ENCODE measurements at places on chromosomes 6 and 20.

DNA sequence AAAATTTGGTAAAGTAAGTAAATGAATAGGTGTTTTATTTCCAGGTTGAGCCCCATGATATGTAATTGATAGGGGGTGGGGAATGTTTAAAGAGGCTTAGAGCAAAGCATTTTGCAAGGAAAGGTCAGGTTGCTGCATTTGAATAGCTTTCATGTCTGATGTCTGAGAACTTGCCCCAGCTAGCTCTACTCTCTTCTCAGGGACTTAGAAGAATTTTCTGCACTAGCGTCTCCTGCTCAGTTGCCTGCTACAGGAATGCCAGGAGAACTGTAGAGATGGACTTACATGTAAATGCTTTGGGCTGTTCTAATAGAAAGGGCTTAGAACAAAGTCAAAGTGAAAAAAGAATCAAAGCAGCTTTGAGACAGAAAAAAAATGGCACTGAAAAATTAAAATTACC is 35.5 kb downstream of the TRMT6 start:
- no peak for DNase-seq

- DNase-seq = no peak
Measured at GRCh38 chr6:165718491-165718891, 55.5 kb upstream of the PDE10A start.

DNA sequence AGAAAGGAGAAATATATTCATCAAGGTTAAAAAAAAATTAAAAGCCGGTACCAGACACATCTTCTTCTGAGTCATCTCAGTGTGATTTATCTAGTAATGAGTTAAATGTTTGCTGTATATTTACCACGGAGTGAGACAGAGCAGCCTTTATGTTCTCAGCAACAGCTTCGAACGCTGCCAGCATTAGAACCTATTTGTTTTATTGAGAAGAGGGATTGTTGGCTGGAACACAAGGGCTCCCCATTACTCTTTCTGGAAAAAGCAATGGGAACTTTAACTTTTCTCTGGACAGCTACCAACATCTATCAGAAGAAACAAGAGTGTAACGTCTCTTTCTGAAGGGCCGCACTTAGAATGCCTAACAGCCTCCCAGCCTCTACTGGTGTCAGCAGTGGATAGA is 105.3 kb upstream of the TAB2 start:
- no peak for DNase-seq

DNA sequence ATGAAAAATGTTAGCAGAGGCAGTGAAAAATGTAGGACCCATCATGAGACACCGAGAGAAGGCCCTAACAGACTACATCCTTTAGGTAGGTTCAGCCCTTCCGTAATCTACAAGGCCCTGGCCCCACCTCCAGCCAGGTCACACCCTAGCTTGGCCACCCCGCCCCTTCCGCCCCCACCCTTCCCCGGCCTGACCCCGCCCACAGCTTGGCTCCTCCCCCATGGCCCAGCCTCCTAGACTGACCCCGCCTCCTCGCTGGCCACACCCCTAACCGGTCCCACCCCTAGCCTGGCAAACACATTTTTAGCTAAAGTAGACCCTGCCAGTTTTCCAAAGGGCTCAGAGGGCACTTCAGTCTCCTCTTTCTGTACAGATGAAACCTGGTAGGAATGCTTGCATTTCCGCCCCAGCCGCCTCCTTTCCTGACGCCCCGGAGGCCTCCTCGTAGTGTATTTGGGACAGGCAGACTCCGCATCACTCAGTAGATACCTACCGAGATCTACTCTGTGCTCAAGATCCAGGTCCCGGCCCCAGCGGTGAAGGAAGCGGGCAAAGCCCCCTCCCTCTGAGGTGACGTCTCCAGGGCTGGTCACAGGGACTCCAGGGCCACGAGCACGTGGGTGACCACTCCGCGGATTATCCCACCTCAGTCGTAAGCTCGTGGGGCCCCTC is 443.5 kb downstream of the PREX1 start:
- DNase-seq = no peak

- no peak for DNase-seq
Measured at GRCh38 chr20:19231359-19232035, 19.1 kb downstream of the SLC24A3 start.

- DNase-seq = no peak
Measured at GRCh38 chr6:148857798-148858390, 111.1 kb downstream of the UST start.

GRCh38 chr20:18430172-18430826 is 36.5 kb downstream of the DZANK1 start:
- no peak for DNase-seq

DNA sequence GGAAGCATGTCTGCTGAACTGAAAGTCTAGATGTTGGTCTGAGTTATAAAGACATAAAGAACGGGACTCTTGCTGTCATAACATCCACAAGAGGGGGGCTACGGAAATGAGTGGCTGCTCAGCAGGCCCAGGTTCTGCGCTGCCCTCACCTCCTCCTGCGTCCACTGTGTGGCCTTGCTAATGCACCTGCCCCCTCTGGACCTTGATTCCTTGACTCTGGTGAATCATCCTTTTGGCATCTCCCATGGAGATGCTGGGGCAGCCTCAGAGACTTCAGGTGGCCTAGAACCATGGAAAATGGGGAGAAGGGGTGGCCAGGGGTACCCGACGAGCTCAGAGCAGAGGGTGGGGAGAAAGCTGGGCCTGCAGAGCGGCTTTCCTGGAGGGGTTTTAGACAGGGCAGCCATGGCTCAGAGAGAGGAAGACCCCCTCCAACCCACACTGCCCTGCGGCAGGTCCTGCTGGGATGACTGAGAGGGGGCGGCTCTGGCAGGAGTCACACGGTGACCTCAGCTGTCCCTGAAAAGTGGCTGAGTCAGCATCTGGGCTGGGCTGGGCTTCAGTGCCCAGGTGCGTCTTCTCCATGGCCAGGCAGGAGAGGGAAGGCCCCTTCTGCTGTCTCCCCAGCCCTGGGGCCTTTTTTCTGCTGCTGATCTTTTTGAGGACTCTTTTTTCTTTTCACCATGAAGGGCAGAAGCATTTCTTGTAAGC is 46.9 kb downstream of the DLGAP4 start:
- DNase-seq = no peak

DNA sequence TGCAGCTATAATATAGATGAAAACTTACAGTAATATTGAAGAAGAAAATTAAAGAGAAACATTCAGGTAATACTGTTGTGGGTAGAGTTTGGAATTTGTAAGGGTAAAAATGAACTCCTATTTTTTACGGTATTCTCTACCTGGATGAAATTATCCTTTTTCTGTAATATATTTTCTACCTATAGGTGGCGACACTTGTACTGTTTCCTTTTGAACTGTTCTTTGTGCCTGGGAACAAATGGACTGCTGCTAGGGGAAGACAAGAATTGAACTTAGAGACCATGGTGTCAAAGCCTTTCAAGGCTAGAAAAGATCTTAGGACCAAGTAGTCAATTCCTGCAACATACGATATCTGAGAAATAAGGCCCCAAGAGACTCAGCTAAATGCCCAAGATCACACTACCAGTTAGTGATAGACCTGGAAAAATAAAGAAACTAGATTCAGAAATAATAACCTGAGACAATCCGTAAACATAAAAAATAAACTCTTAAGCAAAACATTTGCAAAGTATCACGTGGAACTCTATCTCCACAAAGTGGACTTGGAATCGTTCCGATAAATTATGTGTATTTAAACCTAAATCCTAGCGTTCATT is 383.8 kb downstream of the TFAP2A start:
- no peak for DNase-seq

GRCh38 chr6:166904101-166904746 is 52.1 kb downstream of the RNASET2 start:
- no peak for DNase-seq

DNA sequence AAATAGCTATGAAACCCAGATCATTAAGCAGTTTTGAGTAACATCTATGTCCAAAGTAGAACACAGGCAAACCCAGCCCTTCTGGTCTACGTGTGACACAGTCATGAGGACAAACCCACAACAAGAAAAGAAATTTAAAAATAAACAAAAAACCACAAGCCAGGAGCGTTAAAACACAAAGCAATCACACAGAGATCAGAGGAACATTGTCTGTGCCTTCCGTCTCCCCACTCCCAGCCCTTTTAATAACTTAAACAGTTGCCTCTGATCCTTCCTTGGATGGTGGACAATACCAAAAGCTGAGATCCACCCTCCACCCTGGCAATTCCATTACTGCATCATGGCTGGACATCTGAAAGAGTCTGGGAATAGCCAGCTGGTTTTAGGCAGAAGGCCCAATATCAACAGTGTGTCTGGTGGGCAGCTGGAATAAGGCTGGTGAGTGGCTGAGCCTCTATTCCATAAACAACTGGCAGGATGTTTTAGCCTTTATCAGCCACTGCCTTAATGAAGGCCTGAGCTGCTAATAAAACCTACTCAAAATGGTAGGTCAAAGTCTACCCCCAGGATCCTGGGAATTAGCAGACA is 15.7 kb upstream of the LAMA4 start:
- no peak for DNase-seq

- no peak for DNase-seq
Measured at GRCh38 chr20:21315138-21315537, 12.0 kb downstream of the XRN2 start.

DNA sequence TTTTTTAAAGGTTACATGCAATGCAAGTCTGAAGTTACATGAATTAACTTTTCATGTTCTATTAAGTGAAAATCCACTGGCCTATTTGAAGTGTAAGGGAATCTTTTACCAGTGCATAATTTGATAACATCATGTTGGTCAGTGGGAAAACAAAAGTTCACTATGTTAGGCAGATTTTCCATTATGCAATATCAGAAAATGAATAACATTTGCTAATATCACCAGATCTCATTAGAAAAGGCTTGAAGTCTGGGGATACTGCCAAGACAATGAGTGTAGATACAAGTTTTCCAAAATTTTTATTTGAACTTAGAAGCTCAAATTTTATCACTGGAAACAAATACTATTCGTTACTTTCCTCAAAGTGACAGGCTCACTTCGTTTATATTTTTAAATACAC is 296.4 kb upstream of the CDH4 start:
- no peak for DNase-seq

DNA sequence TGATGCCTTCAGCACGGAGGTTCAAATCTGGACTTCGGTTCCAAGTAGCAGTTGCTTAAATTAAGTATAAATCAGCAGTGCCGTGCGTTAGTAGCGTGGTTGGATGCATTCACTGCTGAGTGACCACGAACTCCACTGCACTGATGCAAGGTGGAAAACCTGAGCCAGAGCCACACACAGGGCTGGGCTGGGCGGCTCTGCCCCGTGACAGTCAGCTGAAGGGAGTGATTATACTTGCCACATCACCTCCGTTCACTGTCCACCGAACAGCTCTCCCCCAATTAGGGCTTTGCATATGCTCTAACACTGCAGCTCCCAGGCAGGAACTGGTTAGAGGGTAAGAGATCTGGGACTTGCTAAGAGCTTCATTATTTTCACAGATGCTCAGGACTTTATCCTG is 22.2 kb downstream of the PPP1R3G start:
- DNase-seq = no peak

DNA sequence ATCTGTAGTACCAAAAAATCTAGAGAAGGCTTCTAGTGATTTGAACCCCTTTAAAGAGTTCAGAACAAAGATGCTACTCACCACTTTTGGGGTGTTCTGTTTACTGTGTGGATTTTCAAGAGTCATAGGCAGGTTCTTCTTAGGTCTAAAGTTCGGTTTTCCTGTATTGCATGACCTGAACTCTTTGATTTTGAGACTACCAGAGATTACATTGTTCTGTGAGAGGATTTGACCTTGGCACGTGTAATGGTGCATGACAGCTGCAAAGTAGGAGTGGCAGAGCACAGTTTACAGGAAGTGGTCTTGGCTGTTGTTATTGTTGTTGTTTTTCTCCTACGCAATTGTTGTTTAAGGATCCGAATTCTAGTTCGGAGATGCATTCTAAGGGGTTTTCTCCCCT is 592.7 kb downstream of the EPHA7 start:
- no peak for DNase-seq

GRCh38 chr6:169650959-169651292 is 50.9 kb downstream of the WDR27 start:
- no peak for DNase-seq

- no peak for DNase-seq
Measured at GRCh38 chr20:38555395-38555794, 25.6 kb upstream of the ADIG start.

GRCh38 chr6:21946298-21946783 is 350.5 kb downstream of the PRL start:
- no peak for DNase-seq

DNA sequence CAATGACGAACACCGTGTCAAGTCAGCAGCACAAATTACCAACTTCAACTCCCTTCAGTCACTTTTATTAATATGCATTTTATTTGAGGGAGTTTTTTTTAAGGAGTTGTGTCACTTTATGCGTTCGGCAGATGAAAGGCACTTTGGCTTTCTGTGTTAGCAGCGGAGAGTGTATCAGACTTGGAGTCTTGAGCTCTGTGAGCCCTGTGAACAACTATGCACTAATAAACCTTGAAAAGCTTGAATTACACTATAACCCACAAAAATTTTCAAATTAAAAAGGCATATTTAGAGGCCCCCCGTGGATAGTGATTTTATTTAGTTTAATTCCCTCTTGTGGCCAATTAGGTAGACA is 335.3 kb upstream of the NT5E start:
- no peak for DNase-seq

GRCh38 chr20:24755411-24755922 is 193.6 kb upstream of the CST7 start:
- DNase-seq = no peak

- no peak for DNase-seq
Measured at GRCh38 chr6:111792914-111793700, 80.1 kb downstream of the FYN start.

GRCh38 chr6:169626649-169627048 is 75.2 kb downstream of the WDR27 start:
- no peak for DNase-seq

DNA sequence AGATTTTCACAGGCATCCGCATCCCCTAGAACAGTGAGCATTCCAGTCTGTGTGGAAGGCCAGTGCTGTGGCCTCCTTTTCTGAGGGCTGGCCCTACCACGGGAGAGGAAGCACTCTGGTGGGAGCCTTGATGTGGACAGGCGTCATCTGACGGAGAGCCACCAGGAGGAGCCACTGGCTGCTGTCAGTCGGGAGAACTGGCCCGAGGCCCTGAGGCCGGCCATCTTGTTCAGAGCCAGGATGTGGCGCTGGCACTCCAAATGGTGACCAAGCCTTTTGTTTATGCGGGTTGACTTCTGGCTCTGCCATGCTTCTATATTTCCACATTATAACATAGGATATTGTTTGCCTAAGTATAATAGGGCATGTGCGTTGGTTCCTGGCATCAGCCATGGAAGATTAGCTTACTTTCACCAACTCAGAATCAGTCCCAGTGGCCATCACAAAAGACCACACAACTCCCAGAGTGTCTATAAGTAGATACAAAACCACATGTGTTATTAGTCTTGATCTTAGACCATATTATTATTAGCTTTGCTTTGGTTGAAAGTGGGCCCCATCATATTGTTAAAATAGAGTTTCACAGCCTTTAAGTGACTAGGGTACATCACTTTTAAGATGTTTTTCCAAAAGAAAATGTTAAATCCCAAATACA is 273.9 kb upstream of the TAB2 start:
- no peak for DNase-seq

DNA sequence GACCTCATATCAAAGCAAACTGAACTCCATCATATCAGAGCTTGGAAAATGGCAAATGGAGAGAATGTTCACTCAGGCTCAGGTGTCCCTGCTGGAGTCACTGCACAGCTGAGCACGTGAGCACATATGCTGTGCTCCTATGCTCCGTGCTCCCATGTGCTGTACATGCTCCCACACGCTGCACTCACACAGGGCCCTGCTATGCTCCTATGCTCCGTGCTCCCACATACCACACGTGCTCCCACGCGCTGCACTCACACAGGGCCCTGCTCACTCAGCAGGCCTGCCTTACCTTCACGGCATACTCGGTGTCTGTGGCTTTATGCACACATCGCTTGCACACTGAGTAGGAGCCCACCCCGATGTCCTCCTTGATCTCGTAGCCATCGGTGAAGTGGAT is 65.7 kb upstream of the MPC1 start:
- no peak for DNase-seq

Measured in natural killer cell treated with Interleukin-12 subunit alpha and Interleukin-12 subunit beta and Interleukin-15 and Interleukin-18, amount 100 ng/mL, for 72 hours (primary cell).